ENCODE measurements at places on chromosomes 2 and 18. TPM values are rescaled to one million over a fixed set of nuclear protein-coding genes. Genes with fewer than 3 reads are reported as not detected.

SERPINB10 gene
- not detected for total RNA-seq

CNDP1 gene
- total RNA-seq = not detected

SNED1 gene
- 0.69 TPM for total RNA-seq

- peaks cover 4% of the 10 kb centered on the region for H3K27me3 ChIP-seq
- H3K4me1 ChIP-seq = peaks cover 9% of the 10 kb centered on the region
- DNase-seq = peak; percentile 63
- peaks cover 3% of the 10 kb centered on the region for H3K36me3 ChIP-seq
Observed at GRCh38 chr2:222861411-222862105, 722 bp downstream of the ACSL3 start.

KCNIP3 gene
- not detected for total RNA-seq

DNA sequence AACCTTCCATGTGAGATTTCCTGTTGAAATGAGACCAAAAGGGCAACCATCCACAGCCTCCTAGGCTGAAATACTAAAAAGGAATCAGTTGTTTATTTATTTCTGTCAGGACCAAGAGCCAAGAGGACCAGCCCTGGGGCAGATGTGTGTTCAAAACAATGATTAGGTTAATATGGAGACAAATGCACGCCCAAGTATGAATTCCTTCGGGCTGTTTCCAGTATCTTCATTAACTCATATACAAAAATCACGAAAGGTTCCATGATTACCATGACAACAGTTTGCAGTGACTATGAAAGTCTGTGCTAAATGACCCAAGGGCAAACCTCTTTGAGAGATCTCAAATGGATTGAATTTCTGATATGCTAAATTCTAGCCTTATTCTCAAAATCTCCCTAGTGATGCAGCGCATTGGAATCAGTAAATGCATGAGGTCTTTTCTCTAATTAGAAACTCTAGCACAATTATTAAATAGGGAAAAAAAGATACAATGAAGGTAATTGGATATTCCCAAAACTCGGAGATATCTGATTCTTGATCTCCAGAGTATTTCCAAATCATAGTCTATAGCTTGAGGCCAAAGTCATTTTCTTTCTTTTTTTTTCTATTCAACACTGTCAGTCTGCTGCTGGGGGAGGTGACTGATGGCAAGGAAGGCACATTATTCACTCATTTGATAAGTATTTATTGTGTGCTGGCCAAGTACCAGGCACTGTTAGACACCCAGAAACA lies 35.6 kb downstream of the VIT start:
- DNase-seq = no peak
- no peaks in the 10 kb centered on the region for H3K4me1 ChIP-seq
- H3K27me3 ChIP-seq = peaks cover 1% of the 10 kb centered on the region
- no peak overlapping the region for H3K4me3 ChIP-seq
- H3K36me3 ChIP-seq = no peaks in the 10 kb centered on the region

- no peak overlapping the region for H3K27ac ChIP-seq
- H3K27me3 ChIP-seq = no peaks in the 10 kb centered on the region
- no peaks in the 10 kb centered on the region for H3K36me3 ChIP-seq
- no peaks in the 10 kb centered on the region for H3K4me1 ChIP-seq
- H3K4me3 ChIP-seq = no peak overlapping the region
Observed at GRCh38 chr2:63699549-63699839, 110.7 kb downstream of the MDH1 start.

- H3K4me1 ChIP-seq = no peaks in the 10 kb centered on the region
- no peaks in the 10 kb centered on the region for H3K27me3 ChIP-seq
- no peak overlapping the region for H3K27ac ChIP-seq
- H3K4me3 ChIP-seq = no peak overlapping the region
- H3K36me3 ChIP-seq = no peaks in the 10 kb centered on the region
Observed at GRCh38 chr2:214019229-214019972, 391.5 kb upstream of the VWC2L start.

MRPL44 gene
- total RNA-seq = 39.7 TPM

- peaks cover 29% of the 10 kb centered on the region for H3K4me1 ChIP-seq
- H3K36me3 ChIP-seq = no peaks in the 10 kb centered on the region
- H3K27me3 ChIP-seq = no peaks in the 10 kb centered on the region
- peak; percentile 84 for DNase-seq
- H3K27ac ChIP-seq = peak overlapping the region; percentile 59
- H3K4me3 ChIP-seq = peak overlapping the region; percentile 10
Observed at GRCh38 chr2:160652236-160652635, 158.6 kb upstream of the RBMS1 start.

PRSS56 gene
- total RNA-seq = not detected

DNA sequence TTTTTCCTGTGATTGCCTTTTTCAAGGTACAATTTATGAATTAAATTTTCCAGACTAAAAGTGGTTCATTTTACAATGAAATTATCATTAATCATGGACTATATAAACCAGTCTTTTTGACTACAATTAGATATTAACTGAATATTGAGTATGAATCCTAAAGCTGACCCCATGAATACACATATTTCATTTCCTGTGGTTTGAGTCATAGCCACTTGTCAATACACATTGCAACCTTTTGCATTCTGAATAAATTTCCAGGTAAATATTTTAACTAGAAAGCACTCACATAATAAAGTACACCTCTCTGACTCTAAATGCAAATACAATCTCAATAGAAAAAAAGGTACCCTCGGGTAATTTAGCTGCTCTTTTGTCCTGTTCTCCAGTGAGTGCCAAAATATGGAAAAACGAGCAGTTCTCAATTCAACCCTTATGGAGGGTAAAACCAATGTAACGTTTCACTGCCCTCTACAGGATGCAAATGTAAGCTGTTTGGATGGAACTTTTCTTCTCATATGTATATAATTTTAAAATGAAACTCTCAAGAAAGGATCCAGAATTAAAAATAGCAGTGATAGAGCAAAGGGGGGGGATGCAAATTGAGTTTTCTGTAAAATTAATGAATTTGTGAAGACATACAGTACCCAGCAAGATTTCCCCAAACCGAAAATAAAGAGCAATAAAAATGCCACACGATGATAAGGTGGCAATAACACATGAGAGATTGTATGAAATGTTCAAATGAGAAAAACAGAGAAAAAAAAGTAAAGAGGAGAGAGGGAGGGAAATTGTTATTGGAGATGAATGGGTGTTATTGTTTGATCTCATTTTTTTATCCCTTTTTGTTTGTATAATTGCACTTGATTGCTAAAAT lies 1795.7 kb upstream of the PIK3C3 start:
- H3K36me3 ChIP-seq = no peaks in the 10 kb centered on the region
- DNase-seq = no peak
- H3K27me3 ChIP-seq = no peaks in the 10 kb centered on the region
- H3K4me1 ChIP-seq = no peaks in the 10 kb centered on the region

IL1A gene
- total RNA-seq = 6.9 TPM

EN1 gene
- not detected for total RNA-seq

CACNB4 gene
- total RNA-seq = 0.37 TPM

SALL3 gene
- not detected for total RNA-seq

- DNase-seq = no peak
- no peak overlapping the region for H3K27ac ChIP-seq
- peaks cover 7% of the 10 kb centered on the region for H3K27me3 ChIP-seq
Observed at GRCh38 chr18:46460754-46461153, 196.3 kb downstream of the LOXHD1 start.

KCNK3 gene
- total RNA-seq = not detected

NOL4 gene
- not detected for total RNA-seq

- DNase-seq = no peak
- H3K27ac ChIP-seq = no peak overlapping the region
- H3K36me3 ChIP-seq = no peaks in the 10 kb centered on the region
- no peak overlapping the region for H3K4me3 ChIP-seq
- H3K4me1 ChIP-seq = no peaks in the 10 kb centered on the region
- H3K27me3 ChIP-seq = no peaks in the 10 kb centered on the region
Observed at GRCh38 chr2:241064802-241065354, 37.2 kb downstream of the MTERF4 start.

DNA sequence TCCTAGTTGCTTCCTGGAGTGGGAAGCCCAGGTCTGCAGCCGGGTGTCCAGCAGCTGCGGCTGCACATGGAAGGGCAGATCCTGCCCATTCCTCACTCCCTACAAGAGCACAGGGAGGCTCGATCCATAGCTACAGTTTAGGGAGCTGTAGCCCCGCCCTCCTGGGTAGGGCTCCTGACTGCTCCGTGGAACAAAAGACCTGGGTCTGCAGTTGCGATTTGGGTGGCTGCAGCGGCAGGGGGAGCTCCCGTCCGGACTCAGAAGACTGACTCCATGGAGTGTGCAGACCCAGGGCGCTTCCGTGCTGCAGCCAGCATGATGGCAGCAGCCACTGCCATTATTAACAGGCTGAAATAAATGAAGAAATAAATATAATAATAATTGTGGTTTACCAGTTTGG lies 157.3 kb downstream of the CTNNA2 start:
- no peaks in the 10 kb centered on the region for H3K36me3 ChIP-seq
- H3K27me3 ChIP-seq = no peaks in the 10 kb centered on the region
- H3K4me1 ChIP-seq = no peaks in the 10 kb centered on the region
- H3K27ac ChIP-seq = no peak overlapping the region

- H3K27ac ChIP-seq = no peak overlapping the region
- no peaks in the 10 kb centered on the region for H3K36me3 ChIP-seq
- no peaks in the 10 kb centered on the region for H3K4me1 ChIP-seq
- no peaks in the 10 kb centered on the region for H3K27me3 ChIP-seq
- H3K4me3 ChIP-seq = no peak overlapping the region
- DNase-seq = no peak
Observed at GRCh38 chr2:46846536-46846935, 69.1 kb downstream of the MCFD2 start.

DNA sequence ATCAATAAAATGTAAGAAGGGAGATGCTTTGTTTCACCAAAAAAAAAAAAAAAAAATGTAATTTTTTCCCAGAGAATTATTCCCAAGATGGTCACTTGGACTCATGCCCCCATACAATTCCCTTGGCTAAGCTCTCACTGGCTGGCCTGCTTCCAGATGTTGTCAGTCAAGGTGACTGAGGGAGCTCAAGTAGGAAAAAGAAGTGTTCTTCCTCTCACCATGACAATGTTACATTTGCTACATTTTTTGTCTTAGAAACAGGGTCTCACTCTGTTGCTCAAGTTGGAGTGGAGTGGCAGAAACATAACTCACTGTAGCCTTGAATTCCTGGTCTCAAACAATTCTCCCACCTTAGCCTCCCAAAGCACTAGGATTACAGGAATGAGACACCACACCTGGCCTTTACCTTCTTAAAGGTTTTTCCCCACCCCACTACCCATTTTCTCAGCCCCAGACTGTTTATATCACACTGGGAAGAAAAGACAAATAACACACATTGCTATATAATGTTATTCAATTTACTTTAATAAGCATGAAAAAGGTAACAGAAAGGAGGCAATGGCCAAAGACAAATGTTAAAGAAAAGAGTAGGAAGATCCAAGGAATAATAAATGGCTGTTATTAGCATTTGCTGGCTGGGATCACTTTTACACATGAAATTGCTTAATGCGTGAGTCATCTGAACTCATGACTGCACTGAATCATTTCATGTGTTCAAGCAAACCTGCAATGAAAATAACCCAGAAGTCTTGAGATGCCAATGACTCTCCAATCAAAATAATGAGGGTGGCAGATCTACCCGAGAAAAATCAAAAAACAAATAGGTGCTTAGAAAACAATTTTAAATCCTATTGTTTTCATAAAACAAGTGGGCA lies 45.2 kb downstream of the ACVR1 start:
- H3K4me3 ChIP-seq = no peak overlapping the region
- DNase-seq = no peak
- peak overlapping the region; percentile 33 for H3K27ac ChIP-seq
- peaks cover 19% of the 10 kb centered on the region for H3K36me3 ChIP-seq
- peaks cover 26% of the 10 kb centered on the region for H3K4me1 ChIP-seq

GRCh38 chr18:58676270-58676669 lies 5.0 kb downstream of the MALT1 start:
- peaks cover 65% of the 10 kb centered on the region for H3K4me1 ChIP-seq
- peak overlapping the region; percentile 63 for H3K27ac ChIP-seq
- no peaks in the 10 kb centered on the region for H3K27me3 ChIP-seq
- peaks cover 32% of the 10 kb centered on the region for H3K36me3 ChIP-seq
- no peak for DNase-seq
- H3K4me3 ChIP-seq = peak overlapping the region; percentile 4

DNA sequence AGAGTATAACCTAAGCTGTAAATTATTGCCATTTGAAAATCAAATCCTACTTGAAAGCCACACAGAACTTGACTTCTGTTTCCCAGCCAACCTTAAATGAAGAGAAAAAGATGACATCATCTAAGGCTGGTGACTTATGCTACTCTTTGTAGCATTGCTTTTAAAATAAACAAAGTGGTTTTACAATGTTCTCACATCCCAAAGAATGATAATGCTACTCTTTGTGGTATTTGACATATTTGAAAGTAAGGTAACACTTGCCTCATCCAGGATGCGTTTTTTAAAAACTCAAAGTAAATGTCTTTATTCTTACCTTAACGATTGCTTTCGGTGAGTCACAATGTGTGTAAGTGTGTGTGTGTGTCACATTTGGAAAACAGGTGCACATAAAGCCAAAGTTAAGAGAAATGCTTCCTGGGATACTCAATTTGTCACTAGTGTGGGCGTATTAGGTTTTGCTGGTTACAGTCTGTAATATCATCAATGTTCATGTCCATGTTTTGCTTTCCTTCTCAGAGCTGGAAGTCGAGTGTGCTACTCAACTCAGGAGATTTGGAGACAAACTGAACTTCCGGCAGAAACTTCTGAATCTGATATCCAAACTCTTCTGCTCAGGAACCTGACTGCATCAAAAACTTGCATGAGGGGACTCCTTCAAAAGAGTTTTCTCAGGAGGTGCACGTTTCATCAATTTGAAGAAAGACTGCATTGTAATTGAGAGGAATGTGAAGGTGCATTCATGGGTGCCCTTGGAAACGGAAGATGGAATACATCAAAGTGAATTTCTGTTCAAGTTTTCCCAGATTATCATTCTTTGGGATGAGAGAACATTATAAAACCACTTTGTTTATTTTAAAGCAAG lies 2.6 kb downstream of the PMAIP1 start:
- peak; percentile 42 for DNase-seq
- H3K36me3 ChIP-seq = peaks cover 46% of the 10 kb centered on the region
- peak overlapping the region; percentile 86 for H3K4me3 ChIP-seq
- H3K4me1 ChIP-seq = peaks cover 59% of the 10 kb centered on the region
- no peaks in the 10 kb centered on the region for H3K27me3 ChIP-seq

- peak; percentile 58 for DNase-seq
- H3K4me1 ChIP-seq = peaks cover 45% of the 10 kb centered on the region
- H3K27ac ChIP-seq = peak overlapping the region; percentile 77
- no peaks in the 10 kb centered on the region for H3K36me3 ChIP-seq
- no peaks in the 10 kb centered on the region for H3K27me3 ChIP-seq
- H3K4me3 ChIP-seq = no peak overlapping the region
Observed at GRCh38 chr2:127085317-127085681, 21.7 kb downstream of the BIN1 start.

XIRP2 gene
- not detected for total RNA-seq

DNA sequence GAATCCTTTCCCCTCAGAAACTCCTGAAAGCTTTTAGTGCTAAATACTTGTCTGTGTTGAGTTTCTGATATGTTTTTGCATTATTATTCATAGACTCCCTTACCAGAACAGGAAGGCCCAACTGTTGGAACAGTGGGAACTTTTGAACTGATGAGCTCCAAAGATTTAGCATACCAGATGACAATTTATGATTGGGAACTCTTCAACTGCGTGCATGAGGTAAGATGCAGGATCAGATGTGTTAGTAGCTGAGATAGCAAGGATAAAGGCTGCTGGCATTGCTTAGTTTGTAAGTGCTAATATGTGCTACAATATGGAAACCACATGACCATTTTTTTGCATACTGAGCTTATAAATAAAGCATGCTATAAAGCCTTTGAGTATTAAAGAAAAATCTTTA lies 49.2 kb upstream of the MAP3K20 start:
- H3K4me3 ChIP-seq = no peak overlapping the region
- no peaks in the 10 kb centered on the region for H3K36me3 ChIP-seq
- peaks cover 6% of the 10 kb centered on the region for H3K27me3 ChIP-seq
- H3K27ac ChIP-seq = no peak overlapping the region
- H3K4me1 ChIP-seq = peaks cover 4% of the 10 kb centered on the region
- DNase-seq = no peak
